Caki2 (cell line): ENCODE measurements at places on chromosomes 7 and 10. TPM values are rescaled to one million over a fixed set of nuclear protein-coding genes. Genes with fewer than 3 reads are reported as not detected.

NOS3 gene
- 2.9 and 12.0 TPM in 2 replicates for total RNA-seq

AKR1C4 gene
- not detected in 2 replicates for total RNA-seq

ZPBP gene
- total RNA-seq = not detected in 2 replicates

SPDYE2B gene
- not detected in 2 replicates for total RNA-seq

CALML5 gene
- total RNA-seq = not detected in 2 replicates

PHKG1 gene
- 1.3 TPM in 1 of 2 replicates, not detected in the other for total RNA-seq

MYO1G gene
- total RNA-seq = not detected in 2 replicates

PDZD8 gene
- 31.6 and 47.2 TPM in 2 replicates for total RNA-seq

TUBAL3 gene
- total RNA-seq = not detected in 2 replicates

NPFFR1 gene
- total RNA-seq = not detected in 2 replicates

GPR85 gene
- not detected in 2 replicates for total RNA-seq

LRRN3 gene
- not detected in 2 replicates for total RNA-seq

LRRTM3 gene
- total RNA-seq = not detected in 2 replicates

ITIH5 gene
- total RNA-seq = not detected in 2 replicates

WNT16 gene
- not detected in 2 replicates for total RNA-seq

DOCK1 gene
- 14.6 and 17.1 TPM in 2 replicates for total RNA-seq

NEUROG3 gene
- total RNA-seq = not detected in 2 replicates

MYPN gene
- 0.64 TPM in 1 of 2 replicates, not detected in the other for total RNA-seq

LDB3 gene
- 0.03 and 0.17 TPM in 2 replicates for total RNA-seq

DNAJC12 gene
- total RNA-seq = 0.17 and 5.5 TPM in 2 replicates

DLG5 gene
- 19.9 and 21.2 TPM in 2 replicates for total RNA-seq

CTAGE8 gene
- total RNA-seq = 1.3 TPM in 1 of 2 replicates, not detected in the other

LBX1 gene
- not detected in 2 replicates for total RNA-seq

ABHD11 gene
- total RNA-seq = 36.2 and 45.0 TPM in 2 replicates

TRPV5 gene
- not detected in 2 replicates for total RNA-seq

PLEKHS1 gene
- not detected in 2 replicates for total RNA-seq

ACSL5 gene
- not detected in 2 replicates for total RNA-seq

IL15RA gene
- total RNA-seq = 20.9 and 49.6 TPM in 2 replicates

TMEM229A gene
- not detected in 2 replicates for total RNA-seq

MACC1 gene
- total RNA-seq = not detected in 2 replicates

TRPV6 gene
- total RNA-seq = not detected in 2 replicates

FZD1 gene
- 5.2 and 5.6 TPM in 2 replicates for total RNA-seq

PLXNA4 gene
- total RNA-seq = 0.34 TPM in 1 of 2 replicates, not detected in the other

PLCE1 gene
- total RNA-seq = 0.70 and 1.0 TPM in 2 replicates

OR13A1 gene
- not detected in 2 replicates for total RNA-seq

SPDYE1 gene
- not detected in 2 replicates for total RNA-seq

COL28A1 gene
- 0.17 and 0.84 TPM in 2 replicates for total RNA-seq

PCGF6 gene
- 11.2 and 13.8 TPM in 2 replicates for total RNA-seq

FUOM gene
- total RNA-seq = 26.6 and 38.3 TPM in 2 replicates
